ENCODE measurements at places on chromosomes 3 and 15. TPM values are rescaled to one million over a fixed set of nuclear protein-coding genes. Genes with fewer than 3 reads are reported as not detected.
A peak's percentile ranks its signal among the peaks of the same experiment; 100 is the strongest.

NRG4 gene
- polyA plus RNA-seq = not detected

PLSCR5 gene
- not detected for polyA plus RNA-seq

GPR27 gene
- polyA plus RNA-seq = 0.02 TPM

GOLGA6D gene
- polyA plus RNA-seq = not detected

NANOGP8 gene
- not detected for polyA plus RNA-seq

SLC15A2 gene
- polyA plus RNA-seq = 0.11 TPM

CILP gene
- polyA plus RNA-seq = 0.09 TPM

KCNMB3 gene
- 1.3 TPM for polyA plus RNA-seq

ZNF80 gene
- not detected for polyA plus RNA-seq

DNA sequence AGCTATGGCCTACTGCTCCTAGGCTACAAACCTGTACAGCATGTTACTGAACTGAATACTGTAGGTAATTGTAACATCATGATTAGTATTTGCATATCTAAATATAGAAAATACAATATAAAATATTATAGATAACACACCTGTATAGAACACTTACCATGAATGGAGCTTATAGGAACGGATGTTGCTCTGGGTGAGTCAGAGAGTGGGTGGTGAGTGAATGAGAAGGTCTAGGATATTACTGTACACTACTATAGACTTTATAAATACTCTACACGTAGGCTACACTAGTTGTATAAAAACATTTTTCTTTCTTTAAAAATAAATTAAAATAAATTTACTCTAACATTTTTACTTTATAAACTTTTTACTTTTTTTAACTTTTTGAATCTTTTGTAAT, 224.0 kb upstream of the CBLB start:
- DNase-seq = no peak

GRCh38 chr3:113223475-113224281, 12.3 kb downstream of the BOC start:
- DNase-seq = no peak

DNA sequence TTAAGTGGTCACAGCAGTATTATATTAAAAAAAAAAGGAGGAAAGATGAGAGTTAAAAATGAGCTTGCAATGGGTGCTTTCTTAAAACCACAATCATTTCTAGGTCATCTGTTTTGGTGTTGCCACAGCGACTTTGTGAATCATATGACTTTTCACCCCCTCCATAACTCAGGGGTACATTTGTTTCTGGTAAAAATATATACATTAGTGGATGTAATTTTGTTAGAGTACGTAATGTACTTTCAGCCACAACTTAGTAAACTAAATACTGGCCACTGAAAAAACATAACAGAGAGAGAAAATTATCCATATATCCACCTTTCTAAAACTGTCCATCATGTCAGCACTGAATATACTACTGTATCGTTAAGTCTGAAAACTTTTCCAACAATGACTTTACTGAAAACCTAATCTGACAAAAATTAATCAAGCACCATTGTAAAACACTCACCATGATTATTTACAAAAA, 3.4 kb downstream of the ANKRD28 start:
- DNase-seq = no peak

DNA sequence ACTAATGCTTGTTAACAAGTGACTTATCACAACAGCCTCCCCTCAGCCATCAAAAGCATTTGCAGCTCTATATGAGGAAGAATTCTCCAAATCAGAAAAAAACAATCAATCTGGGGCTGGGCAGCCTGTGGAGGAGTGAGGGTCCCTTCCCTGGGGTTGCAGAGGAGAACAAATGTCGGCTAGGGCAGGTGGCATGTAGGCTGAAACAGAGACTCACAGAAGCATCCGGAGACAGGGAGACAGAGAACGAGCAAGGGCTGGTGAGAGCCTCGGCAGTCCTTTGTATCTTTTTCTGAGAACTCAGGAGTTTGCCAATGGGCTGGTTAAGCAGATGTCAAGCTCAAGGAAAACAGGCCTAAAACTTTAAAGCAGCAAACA, 15.8 kb downstream of the ITGA11 start:
- DNase-seq = no peak

- peak; percentile 93 for DNase-seq
Measured at GRCh38 chr3:24220859-24221657, 273.6 kb downstream of the THRB start.

- DNase-seq = no peak
Measured at GRCh38 chr3:72535772-72536171, 312.5 kb downstream of the SHQ1 start.

DNA sequence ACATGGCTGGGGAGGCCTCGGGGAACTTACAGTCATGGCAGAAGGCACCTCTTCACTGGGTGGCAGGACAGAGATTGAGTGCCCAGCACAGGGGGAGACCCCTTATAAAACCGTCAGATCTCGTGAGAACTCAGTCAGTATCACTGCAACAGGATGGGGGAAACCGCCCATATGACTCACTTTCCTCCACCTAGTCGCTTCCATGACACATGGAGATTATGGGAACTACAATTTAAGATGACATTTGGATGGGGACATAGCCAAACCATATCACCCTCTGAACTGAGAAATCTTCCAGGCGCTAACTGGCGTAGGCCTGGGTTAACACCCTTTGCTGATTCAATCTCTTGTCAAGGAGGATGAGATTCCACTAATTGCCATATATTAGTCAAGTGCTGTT, 392.3 kb downstream of the FEZF2 start:
- DNase-seq = no peak

- no peak for DNase-seq
Measured at GRCh38 chr3:174126990-174127758, 729.6 kb downstream of the NLGN1 start.

DNA sequence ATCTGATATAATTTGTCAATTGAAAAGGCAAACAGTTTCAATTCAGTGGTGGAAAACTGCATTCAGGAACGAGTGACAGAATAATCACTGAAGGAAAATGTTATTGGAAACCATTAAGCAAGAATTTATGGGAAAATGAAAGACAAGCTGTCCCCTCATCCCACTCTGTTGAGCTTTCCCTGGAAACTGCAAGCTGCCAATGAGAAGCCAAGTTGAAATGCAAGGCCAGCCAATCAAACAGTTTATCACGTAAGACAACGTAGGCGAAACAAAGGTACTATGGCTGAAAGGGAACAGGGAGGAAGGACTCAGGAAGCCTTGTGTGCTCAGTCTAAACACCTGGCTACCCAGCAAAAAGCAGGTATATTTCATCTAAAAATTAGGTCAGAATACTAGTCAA, 187.9 kb upstream of the ATP10A start:
- no peak for DNase-seq

- DNase-seq = no peak
Measured at GRCh38 chr15:39028069-39028468, 463.5 kb upstream of the RASGRP1 start.

DNA sequence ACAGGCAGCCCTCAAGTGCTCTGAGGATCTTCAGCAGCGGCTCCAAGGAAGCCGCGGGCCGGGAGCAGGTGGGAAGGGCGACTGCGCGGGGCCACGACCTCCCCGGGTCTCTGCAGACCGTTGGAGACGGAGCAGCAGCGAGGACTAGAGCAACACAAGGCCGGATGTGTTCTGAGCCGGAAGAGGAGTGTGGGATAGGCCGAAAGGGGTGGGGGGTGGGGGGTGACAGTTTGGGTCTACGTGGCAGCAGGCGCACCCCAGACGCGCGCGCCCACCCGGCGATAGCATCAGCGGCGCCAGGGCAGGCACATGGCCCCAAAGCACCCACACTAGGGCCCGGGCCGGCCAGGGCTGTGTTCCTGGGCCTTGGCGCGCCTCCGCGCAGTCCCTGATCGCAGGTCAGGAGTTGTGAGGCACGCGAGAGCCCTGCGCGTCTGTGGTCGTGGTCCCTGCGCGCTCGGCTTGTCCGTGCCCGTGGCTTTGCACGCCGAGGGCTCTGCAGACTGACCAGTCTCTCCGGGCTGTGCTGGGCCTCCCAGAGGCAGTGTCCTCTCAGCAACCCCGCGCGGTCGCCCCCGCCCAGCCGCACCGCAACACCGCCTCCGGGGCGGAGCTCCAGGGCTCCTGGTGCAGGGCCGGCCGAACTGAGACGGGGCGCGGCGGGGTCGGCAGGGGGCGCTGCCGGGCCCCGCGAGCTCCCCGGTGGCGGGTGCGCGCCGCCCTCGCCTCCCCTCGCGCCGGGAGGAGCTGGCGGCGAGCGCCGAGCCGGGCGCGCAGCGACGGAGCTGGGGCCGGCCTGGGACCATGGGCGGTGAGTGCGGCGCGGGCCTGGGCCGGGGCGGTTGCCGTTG, at the start of gene PXYLP1:
TSS of gene PXYLP1 (plus strand) at position 725 of the 851 bp plus-strand sequence. CDS start 28,351 bp downstream, outside the sequence.
- peak; percentile 41 for DNase-seq

DNA sequence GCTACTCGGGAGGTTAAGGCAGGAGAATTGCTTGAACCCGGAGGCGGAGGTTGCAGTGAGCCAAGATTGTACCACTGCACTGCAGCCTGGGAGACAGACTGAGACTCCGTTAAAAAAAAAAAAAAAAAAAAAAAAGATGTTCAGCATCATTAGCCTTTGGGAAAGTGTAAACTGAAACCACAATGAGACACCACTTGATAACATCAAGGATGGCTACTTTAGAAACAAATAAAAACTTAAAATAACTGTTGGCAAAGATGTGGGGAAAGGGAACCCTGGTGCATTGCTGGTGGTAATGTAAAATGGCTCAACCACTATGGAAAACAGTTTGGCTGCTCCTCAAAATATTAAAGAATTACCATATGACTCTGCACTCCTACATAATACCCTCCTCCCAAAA, 1.9 kb downstream of the LEO1 start:
- peak; percentile 16 for DNase-seq

DNA sequence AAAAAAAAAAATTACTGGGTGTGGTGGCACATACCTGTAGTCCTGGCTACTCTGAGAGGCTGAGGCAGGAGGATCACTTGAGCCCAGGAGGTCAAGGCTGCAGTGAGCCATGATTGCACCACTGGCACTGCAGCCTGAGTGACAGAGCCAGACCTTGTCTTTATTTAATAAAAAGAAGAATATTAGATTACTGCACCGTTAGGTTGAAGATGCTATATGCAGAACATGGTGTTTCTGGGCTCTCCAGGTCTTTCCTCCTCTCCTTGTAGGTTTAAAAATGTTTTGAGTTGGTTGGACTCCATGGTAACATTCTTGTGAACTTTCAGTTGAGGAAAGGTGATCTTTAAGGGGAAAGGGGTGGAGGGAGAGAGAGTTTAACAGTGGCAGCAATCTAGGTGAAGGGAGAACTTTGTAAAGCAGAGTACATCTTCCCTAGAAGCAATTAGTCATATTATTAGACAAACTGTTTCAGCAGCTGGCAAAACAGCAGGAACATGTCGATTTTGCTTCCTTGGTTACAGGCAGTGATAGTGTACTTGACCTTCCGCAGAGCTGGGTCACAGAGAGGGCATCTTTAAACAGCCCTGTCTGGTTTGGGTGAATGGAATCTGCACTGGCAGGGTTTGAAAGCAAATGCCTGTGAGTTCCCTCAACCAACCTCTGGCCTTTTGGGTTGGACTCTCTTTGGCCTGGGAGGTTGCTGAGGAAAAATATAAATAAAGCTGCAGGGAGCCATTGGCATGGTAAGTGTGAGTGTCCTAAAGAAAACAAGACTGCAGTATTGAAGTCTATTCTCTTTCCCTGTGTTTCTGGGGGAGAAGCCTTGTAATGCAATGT, 42.8 kb downstream of the NR2C2 start:
- no peak for DNase-seq

GRCh38 chr15:48899793-48900192, 21.9 kb downstream of the EID1 start:
- DNase-seq = no peak

DNA sequence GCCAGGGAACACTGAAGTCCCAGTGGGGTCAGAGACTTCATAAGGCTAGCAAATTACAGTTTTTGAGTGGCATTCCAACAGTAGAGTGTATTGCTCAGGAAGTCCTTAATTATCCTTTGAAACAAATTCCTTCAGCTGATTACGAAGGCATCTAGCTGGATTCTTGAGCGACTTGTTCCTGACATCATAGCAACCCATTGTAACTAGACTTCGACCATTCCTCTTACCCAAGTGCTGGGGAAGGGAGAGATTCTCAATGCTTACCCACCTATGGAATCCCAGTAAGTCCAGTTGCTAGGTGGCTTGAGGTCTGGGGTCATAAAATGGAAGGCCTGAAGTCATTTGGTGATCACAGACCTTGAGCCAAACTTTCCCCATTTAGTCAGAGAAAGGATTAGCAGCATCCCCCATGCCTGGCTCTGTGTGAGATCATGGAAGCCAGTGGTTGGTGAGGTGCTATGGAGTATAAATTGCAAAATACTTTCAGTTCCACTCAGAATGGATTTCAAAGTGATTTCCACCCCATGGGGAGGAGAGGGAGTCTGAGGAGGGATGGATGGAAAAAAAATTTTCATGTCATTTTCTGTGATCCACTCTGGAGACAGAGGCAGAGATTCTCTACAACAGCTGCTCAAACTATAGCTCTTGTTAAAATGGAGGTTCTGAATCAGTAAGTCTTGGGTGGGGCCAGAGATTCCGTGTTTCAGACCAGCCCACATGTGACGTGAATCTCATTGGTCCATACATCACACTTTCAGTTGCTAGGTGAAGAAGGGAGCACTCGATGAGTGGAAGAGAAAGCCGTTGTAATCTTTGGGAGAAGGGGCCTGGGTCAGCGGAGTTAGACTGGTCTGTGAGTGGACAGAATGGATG, 45.7 kb downstream of the CD86 start:
- no peak for DNase-seq

DNA sequence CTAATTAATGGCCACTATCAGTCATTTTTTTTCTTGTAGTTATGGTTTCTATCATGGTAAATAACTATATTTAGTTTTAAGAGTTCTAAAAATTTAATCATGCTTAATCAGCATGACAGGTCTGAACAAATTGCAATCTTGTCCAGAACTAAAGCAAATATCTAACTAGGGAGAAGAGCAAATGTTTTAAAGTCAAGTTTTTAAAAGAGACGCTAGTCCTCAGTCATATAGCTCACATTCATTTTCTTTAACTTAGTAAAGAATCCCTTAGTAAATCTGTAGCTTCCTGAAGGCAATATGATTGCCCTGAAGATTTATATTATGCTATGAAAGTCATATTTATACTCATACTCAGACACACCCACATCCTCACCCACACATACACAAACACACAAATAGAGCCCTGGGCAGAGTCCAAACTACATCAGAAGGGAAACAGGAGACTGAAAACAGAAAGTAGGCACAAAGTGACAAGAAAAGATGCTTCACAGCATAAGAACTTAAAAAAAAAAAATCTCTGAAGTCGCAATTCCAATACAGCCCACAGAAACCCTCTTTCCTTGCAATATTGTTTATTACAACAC, 1149.1 kb downstream of the SI start:
- DNase-seq = no peak

DNA sequence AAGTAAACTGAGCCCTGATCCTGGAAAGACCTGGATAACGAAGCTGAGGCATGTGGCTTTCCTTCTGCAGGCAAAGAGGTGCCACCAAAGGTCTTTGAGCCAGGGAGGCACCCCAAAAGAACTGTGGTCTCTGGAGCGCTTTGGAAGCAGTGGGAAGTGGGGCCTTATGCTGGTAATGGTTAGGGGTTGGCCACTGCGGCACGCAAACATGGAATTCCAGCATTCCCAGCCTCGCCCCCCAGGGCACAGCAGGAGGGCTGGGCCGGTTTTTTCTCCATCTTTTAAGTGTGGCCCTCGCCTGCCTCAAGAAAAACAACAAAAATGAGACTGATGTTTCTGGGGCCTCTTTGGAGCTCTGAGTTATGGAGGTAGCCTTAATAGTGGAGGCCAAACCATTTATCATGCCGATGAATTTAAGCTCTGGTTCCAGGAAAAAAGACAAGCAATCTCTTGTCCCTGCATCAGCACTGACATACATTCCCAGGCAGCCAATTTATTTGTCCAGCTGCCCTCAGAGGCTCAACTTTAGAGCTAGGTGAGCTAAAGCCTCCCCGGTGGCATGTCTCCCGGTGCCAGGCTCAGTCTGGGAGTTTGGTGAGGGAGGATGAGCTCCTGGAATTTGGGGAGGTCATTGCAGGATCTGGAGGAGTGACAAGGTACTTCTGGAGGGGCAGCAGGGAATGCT, 109.0 kb downstream of the TLE3 start:
- no peak for DNase-seq

Data from BJ (cell line).